CD4-positive, alpha-beta T cell treated with Interleukin-15 for 1 hour (primary cell): ENCODE measurements at places on chromosomes 11 and 22.

DNA sequence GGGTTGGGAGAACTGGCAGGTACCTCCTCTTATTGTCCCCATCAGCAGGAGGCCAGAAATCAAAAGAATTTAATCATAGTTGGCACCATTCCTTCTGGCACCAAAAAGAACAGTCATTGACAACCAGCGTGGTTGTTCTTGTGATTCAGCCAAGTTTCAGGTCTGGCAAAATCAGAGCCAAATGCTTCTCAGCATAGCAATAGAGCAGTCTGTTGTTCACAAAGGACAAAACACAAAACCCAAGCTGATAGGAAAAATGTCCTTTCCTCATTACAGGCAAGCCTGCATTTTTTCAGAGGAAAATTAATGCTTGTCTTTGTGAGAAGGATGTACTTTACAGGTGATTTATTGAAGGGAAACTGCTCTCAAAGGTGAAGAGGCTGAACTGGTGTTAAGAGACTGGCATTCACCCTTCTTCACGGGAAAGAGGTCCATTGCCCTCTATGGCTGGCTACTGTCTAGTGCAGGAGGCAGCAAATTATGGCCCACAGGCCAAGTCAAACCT lies 241.8 kb upstream of the ARHGAP42 start:
- DNase-seq, result no peak

- DNase-seq, result no peak
Measured at GRCh38 chr11:69834251-69834650, 15.0 kb upstream of the FGF3 start.

GRCh38 chr11:75760710-75761493 lies 7.7 kb upstream of the DGAT2 start:
- no peak for DNase-seq

GRCh38 chr11:15910761-15911160 lies 445.6 kb downstream of the SOX6 start:
- no peak for DNase-seq

GRCh38 chr11:87398931-87399330 lies 361.2 kb downstream of the TMEM135 start:
- DNase-seq, result no peak

- no peak for DNase-seq
Measured at GRCh38 chr11:126512251-126512650, 156.8 kb downstream of the ST3GAL4 start.

DNA sequence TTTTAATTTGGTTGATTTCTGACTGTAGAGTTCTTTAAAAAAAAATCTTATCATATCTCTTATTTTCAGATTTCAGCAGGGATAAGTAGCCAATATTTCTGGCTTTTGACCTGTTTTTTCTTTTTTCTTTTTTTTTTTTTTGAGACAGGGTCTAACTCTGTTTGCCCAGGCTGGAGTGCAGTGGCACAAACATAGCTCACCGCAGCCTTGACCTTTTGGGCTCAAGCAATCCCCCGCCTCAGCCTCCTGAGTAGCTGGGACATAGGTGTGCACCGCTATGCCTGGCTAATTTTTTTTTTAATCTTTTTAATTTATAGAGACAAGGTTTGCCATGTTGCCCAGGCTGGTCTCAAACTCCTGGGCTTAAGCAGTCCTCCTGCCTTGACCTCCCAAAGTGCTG lies 23.9 kb upstream of the ZBTB44 start:
- DNase-seq, result no peak

GRCh38 chr22:45226503-45227186 lies 14.0 kb downstream of the KIAA0930 start:
- DNase-seq, result peak; percentile 51

GRCh38 chr11:122393209-122393860 lies 262.2 kb upstream of the UBASH3B start:
- no peak for DNase-seq

GRCh38 chr11:61445516-61445915 lies 15.6 kb downstream of the SDHAF2 start:
- DNase-seq, result no peak

GRCh38 chr11:33889296-33889695 lies 2.6 kb downstream of the LMO2 start:
- no peak for DNase-seq

DNA sequence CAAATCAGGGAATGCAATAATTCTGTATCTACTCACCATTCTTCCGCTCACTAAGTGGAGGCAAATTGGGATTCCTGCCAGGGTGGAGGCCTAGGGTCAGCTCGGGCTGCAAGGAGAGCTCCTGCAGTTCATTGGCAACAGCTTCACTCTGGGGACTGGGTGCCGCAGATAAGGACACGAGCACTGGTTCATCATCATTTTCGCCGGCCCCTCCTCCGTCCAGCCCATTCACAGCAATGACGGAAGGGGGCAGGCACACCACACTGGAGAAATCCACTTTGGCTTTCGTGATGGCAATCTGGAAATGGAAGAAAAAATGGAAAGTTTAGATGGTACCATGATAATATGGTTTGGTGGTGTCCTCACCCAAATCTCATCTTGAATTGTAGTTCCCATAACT lies 84.4 kb downstream of the MRTFA start:
- DNase-seq, result no peak

DNA sequence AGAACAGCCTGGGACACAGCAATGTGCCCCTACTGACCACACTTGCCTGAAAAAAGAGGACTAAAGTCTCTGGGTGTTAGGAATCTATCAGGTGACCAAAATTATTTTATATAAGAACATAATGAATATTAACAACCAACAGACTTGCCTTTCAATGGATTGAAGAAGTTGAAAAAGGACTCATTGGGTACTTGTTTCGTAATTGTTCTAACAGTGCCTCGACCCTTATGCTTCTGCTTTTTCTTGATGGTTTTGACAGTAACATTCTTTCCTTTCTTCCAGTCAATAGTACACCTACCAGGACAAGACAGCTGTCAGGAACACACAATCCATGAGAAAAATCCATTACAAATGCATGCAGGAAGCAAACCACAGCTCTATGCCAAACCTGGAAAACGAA lies 29.0 kb upstream of the PHLDA2 start:
- no peak for DNase-seq

DNA sequence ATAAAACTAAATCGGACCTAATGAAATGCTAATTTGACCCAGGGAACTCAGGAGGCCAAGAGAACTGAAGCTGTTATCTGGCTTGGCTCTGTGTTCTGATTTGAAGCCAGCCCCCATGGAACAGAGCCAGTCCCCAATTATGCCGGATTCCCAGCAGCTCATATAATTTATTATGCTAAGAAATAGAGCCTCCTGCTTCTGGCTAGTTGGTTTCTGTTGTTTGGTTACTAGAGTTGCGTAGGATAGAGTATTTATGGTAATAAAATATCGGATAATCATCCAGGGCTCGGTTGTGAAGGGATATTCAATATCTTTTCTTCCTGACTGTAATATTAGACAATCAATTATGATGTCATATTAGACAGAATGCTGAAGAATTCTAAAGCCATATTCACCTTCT lies 120.4 kb upstream of the TTC12 start:
- DNase-seq, result no peak

- no peak for DNase-seq
Measured at GRCh38 chr11:121667836-121668235, 215.1 kb upstream of the SORL1-AS1 start.

GRCh38 chr11:44633641-44634040 lies 68.2 kb downstream of the CD82 start:
- DNase-seq, result no peak

GRCh38 chr11:8917157-8917825 lies 6.3 kb downstream of the AKIP1 start:
- no peak for DNase-seq
